ENCODE measurements at places on chromosomes 2 and 18.

DNA sequence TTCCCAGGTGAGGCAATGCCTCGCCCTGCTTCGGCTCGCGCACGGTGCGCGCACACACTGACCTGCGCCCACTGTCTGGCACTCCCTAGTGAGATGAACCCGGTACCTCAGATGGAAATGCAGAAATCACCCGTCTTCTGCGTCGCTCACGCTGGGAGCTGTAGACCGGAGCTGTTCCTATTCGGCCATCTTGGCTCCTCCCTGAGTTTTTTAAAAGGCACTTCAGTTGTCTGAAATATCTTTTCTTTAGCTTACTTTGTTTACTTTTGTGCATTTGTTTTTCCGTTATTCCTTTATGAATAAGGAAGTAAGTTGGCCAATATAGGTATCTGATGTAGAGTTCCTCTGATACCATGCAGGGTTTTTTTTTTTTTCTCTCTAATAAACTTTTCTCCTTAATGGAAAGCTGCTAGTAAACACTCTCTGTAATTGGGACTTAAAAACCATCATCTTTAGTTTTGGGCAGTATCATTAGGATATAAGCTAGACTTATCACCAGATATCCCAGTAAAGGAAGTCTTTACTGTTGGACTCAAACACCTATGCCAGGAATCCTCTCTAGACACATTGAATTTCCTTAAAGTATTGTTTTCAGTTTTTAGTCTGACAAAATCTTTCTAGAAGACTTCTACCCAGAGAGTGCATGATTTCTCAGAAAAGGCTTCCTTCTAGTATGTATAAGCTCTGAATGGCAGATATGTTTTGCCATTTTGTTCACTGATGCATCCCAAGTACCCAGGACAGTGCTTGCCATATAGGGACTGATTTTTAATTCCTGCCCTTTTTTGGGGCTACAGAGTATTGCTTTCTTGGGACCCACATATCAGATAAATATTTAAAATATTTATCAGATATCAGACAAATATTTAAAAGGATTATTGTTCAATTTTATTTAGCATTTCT lies 35.8 kb upstream of the DYSF start:
- no peak for DNase-seq

DNA sequence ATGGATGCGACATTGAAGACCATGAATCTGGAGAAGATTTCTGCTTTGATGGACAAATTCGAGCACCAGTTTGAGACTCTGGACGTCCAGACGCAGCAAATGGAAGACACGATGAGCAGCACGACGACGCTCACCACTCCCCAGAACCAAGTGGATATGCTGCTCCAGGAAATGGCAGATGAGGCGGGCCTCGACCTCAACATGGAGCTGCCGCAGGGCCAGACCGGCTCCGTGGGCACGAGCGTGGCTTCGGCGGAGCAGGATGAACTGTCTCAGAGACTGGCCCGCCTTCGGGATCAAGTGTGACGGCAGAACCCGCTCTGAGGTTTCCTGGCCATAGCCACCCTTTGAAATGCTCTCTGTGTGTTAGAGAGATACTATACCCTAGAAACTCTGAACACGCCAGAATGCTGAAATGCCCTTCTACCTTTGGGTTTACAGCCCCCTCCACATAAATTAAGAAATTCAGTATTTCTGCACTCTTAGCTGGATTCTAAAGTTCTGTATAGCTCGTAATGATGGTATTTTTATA lies 659 bp downstream of the CHMP1B start:
- DNase-seq, result no peak

- no peak for DNase-seq
Observed at GRCh38 chr2:19346983-19347618, 11.3 kb downstream of the OSR1 start.

DNA sequence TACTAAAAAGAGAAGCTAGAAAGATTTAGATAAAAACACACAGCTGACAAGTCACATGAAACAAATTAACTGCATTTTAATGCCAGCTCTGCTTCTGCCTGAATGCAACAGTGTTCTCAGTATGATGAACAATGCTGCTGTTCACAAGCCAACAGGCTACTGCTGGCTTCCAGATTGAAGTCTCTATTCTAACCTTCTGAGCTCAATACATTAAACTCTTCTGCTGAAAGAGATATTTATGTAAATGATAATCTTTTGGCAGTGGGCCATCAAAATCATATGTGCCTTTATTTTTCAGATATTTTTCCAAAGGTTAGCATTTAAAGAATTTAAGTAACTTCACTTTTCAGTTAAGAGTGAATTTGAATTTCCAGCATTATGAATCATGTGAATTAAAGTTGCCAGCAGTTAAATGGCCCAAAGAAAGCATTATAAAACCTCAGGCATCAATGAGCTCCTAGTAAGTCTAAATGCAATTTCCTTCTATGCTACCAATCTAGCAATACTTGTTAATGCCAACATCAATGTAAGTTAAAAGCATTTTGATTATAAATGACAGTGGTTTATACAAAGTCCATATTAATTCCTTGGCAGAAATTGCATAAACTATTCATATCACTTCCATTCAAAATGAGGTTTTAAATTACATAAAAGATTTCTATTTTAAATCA lies 72.4 kb downstream of the ID2 start:
- peak; percentile 89 for DNase-seq

DNA sequence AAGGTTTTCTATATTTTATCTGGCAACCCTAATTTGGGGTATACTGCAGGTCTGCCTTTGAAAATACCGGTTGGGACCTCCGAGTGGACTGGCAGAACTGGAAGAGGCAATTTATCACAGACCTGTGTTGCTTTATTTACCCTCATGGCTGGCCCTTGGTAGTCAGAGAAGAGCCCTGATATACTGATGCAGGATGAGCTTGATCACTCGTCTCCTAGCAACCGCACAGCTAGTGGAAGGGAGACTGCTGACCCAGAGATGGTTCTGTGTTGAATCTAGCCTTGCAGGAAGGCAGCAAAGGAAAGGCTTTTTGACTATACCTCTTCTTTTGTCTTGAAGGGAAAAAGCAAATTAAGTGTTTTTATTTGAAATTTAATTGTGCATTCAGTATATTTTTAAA lies 154.7 kb downstream of the EML6 start:
- DNase-seq, result no peak

DNA sequence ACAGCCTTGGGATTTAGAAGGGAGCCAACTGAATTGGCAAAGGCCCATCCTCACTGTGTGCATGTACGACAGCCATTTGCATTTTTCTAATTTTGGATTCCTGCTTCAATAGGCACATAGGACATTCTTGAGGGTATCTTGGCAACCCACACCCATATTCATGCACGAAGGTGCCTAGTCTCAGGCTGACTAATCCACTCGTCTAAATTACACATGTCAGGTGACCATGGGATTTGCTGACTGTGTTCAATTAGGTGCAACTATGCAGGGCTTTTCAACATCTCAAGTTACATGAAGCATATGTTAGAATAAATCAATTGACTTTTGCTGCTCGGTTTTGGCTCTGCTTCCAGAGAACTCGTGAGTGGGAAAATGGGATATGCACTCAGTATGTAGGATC lies 249.7 kb downstream of the SP3 start:
- no peak for DNase-seq

DNA sequence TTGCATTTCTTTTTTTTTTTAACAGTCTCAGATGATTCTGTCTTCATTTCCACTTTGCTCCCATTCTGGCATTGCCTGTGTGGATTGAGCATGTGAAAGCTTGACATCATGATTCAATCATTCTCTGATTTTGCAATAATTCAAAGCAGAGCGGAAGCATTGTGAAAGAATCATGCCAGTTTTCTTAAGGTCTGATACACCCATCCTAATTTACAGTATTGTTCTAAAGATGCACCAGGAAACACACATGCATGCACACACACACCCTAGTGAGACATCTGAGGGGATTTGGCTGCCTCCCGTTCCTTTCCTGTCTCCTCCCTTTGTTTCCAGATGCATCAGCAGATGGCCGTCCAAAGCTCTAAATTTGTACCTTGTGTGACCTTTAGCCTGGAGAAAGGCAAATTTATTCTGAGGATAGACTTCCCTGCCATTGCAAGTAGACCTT lies 97.3 kb downstream of the FMNL2 start:
- DNase-seq, result no peak

DNA sequence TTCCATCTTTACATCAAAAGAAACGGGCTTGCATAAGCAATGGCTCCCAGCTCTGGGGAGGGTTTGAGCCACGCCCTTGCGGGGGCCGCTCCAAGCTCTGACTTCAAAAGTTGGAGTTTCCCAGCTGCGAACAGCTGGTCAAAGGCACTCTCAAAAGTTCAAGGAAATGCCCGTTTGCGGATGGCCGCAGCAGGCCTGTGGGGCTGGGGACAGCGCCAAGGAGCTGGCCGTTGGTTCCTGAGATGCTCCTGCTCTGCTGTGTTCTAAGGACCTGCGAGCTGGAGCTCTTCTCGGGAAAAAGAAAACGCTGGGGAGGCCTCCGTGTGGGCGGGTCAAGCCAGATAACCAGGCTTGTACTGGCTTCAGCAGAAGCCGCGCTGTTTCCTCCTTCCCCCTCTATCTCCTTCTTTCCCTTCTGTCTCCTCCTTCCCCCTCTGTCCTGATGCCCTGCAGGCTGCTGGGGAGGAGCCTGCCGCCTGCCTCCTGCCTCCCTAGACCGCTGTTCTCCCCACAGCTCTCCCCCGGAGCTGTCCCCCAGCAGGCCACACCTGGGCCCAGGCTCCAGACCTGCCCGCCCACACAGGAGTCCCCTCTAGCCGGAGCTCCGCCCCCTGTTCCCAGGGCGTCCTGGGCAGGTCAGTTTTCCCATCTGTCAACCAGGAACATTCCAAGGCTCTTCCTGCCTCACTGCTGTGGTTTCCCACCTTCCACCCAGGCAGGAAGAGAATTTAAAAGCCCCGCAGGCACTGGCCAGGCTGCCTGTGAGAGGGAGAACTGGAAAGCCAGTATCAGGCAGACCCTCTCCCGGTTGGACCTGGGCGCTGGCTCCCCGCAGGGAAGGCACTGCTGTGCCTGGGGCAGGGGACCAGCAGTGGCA lies 14.1 kb downstream of the KLF11 start:
- no peak for DNase-seq

- DNase-seq, result peak; percentile 23
Observed at GRCh38 chr2:114661971-114662939, 219.8 kb downstream of the DPP10 start.

DNA sequence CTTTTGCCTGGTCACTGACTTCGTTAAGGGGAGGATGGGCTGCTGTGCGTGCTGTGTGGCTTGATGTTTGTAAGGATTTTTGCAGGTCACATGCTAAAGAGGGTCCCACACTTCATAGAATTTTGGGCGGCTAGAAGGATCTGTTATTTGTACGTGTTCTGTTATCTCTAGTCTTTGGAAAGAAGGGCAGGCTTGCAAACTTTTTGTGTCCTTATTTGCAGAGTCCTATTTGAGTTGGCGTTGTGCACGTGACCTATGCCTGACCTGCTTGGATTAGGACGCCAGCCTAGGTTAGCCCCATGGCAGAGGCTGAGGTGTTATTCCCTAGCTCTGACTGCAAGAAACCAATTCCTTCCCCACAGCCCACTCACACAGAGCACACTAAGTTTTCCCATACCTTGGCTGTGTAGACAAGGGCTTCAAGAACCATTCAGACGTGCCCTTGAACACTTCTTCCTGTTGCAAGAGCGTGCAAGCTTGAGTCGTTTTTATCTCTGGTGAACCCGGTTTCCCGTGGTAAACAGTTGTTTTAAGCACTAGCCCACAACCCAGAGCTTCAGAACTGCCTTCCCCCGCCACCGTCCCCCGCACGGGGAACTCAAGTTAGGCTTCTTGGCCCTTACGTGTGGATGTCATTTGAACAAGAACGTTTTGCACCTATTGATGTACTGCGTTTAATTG lies 94.6 kb downstream of the LDLRAD4 start:
- no peak for DNase-seq

GRCh38 chr2:24779116-24779515 lies 14.1 kb downstream of the PTRHD1 start:
- no peak for DNase-seq

- DNase-seq, result no peak
Observed at GRCh38 chr2:210956101-210956500, 399.7 kb downstream of the CPS1 start.

GRCh38 chr2:210198326-210198725 lies 26.9 kb downstream of the ACADL start:
- DNase-seq, result no peak

DNA sequence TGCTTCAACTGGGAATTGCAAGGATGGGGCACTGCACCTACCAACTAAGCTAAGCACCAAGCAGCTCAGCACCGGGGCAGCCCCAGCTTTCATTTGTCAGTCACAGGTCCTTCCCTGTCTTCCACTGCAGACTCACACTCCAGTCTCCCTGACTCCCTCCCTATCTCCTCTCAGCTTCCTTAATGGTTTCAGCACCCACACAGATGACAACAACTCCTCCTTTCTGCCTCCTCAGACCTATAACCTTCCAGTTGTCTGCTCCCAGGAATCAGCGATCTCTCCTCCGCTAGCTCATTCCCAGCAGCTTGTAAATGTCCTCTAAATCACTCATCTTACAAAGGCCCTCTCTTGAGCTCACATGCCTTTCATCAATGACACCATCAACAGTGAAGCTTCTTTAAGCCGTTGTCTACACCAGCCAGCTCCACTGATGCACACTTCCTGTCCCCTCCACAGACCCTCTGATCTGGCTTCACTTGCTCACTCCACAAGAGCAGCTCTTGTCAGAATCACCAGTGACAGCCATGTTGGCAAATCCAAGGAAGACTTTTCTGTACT lies 32.1 kb downstream of the CLASP1 start:
- no peak for DNase-seq

DNA sequence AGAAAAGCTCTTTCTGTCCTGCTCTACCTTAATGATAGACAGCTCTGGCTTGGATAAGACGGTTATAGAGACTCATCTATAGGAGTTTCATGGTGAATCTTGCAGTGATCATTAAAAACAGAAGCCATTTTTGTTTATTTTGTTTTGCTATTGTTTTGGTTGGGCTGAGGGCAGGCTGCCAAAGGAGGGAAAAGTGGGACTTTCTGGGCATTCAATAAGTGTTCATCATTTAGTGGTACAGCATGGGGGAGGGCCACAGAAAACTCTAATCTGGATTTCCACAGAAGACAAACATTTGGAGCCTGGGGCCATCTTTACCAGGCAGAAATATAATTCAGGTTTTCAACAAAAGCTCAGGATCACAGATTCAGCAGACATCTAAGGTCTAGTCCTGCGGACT lies 62.4 kb upstream of the EFEMP1 start:
- DNase-seq, result no peak

DNA sequence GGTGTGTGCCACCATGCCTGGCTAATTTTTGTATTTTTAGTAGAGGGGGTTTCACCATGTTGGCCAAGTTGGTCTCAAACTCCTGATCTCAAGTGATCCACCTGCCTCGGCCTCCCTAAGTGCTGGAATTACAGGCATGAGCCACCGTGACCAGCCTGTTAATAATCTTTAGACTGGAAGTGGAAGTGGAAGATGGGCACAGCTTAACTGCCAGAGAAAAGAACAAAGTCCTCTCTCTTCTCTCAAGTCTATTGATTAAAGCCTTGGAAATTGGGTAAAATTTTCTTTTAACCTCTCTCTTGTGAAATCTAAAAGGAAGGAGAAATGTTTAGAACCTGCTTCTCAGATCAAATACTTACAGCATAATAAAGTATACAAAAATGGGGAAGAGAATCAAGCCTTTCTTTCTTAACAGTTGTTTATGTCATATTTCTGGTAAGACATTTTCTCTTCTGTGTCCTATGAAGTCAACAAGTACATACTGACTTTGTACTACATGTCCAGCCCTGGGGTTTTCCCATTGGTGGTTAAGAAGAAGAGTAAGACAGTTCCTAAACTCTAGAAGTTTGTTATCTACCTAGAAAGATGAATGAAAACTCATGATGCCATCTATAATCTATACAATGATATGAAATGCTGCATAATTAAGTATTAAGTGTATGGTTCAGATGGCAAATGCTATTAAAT lies 4.6 kb downstream of the TMEM169 start:
- DNase-seq, result no peak

- no peak for DNase-seq
Observed at GRCh38 chr18:47512726-47513435, 261.4 kb upstream of the SKOR2 start.

GRCh38 chr2:238379096-238379810 lies 47.5 kb upstream of the ASB1 start:
- no peak for DNase-seq
